Cortex of kidney (tissue), 1 donor: ENCODE measurements at places on chromosomes 3 and 15.

GRCh38 chr3:54928046-54928770 lies at the start of gene LRTM1:
Gene LRTM1 (minus strand): TSS chr3:54928059. CDS start chr3:54927911, 148 bp downstream.
- no peak for DNase-seq

DNA sequence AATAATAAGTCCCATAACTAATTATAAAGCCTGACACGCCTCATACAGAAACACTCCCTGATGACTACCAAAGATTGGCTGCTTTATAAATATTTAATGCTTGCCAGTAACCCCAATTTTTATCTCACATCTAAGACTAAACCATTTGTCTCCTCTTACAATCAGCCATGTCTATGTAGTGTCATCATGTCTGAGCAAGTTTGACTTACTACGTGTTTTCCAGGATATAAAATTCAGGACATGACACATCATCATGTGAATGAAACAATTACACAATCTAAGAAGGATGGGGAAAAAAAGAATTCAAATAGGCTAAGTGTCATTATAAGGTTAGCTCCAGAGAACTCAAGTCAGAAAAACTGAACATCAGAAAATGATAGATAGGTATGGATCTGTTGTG lies 208.7 kb downstream of the MECOM start:
- DNase-seq, result no peak

DNA sequence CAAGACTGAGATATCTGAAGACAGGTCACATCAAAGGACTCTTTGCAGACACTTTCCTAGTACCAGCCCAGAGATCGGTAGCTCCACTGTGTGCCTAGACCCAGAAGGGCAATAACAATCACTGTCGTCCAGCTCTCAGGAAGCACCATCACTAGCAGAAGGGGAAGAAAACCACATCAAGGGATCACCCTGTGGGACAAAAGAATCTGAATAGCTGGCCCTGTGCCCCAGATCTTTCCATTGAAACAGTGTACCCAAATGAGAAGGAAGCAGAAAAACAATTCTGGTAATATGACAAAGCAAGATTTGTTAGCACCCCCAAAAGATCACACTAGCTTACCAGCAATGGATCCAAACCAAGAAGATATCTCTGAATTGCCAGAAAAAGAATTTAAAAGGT lies 404.4 kb upstream of the NECTIN3 start:
- no peak for DNase-seq

DNA sequence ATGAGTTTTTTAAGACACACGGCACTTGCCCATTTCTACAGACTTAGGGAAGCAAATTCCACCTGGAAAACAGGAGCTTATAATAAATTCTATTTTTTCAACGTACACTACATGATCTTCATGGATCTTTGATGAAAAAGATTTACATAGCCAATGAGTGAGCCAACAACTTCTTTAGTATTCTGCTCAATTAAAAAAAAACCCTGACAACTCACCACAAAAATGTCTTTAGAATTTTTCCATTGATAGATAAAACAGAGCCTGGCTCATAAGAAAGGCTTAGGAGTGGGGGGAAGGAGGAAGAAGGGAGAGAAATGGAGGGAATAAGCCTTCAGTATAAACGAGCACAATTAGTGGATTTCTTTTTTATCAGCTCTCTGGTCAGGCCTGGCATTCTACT lies 126.7 kb downstream of the ATP10A start:
- no peak for DNase-seq

GRCh38 chr3:185758912-185759311 lies 65.9 kb downstream of the IGF2BP2 start:
- no peak for DNase-seq

DNA sequence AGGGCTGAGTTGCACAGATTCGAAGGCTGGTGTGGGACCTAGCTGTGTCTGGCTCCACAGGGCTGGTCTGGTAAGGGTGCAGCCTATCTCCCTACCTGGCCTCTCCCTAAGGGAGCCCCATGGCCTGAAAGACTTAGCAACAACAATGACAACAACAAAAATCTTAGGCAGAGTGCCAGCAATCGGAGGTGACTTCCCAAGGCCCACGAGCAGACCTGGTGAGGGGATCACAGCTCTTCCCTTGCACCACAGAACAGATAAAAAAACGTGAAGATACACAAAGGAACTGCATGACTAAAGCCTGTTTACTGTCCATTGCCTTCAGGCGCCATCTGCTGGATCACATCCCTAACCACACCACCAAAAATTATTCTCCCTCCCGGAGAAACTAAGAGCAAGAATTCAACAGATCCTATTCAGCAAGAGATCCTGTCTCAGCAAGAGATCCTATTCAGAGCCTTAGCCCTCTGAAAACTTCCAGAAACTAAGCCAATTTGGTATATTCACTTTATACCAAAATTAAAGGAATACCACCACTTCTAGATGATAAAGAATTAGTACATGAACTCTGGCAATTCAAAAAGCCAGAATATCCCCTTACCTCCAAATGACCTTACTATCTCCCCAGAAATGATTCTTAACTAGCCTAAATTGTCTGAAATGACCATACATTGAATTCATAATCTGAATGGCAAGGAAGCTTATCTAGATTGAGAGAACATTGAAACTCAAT lies 24.1 kb upstream of the OR5K4 start:
- DNase-seq, result no peak

DNA sequence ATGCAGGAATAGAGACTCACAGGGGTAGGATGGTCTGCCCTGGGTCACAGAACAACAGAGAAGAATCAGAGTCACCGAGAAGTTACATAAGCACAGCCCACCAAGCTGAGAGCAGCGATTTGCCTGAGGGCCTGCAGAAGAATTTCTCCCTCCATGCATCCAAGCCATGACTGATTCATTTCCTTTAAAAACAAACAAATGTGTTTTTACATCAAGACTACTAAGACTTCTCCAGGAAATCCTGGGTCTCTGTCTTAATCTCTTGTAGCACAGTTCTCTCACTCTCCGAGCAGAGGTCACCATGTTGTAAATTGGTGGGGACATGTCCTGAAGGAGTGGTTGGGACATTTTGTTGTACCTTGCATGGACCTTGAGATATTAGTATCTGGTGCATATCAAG lies 159.8 kb downstream of the THSD4 start:
- no peak for DNase-seq

- DNase-seq, result peak; percentile 38
Measured at GRCh38 chr3:119034256-119035013, at the start of gene IGSF11. Gene IGSF11 (minus strand): TSS chr3:119034846. CDS start chr3:119034582, 264 bp downstream.

DNA sequence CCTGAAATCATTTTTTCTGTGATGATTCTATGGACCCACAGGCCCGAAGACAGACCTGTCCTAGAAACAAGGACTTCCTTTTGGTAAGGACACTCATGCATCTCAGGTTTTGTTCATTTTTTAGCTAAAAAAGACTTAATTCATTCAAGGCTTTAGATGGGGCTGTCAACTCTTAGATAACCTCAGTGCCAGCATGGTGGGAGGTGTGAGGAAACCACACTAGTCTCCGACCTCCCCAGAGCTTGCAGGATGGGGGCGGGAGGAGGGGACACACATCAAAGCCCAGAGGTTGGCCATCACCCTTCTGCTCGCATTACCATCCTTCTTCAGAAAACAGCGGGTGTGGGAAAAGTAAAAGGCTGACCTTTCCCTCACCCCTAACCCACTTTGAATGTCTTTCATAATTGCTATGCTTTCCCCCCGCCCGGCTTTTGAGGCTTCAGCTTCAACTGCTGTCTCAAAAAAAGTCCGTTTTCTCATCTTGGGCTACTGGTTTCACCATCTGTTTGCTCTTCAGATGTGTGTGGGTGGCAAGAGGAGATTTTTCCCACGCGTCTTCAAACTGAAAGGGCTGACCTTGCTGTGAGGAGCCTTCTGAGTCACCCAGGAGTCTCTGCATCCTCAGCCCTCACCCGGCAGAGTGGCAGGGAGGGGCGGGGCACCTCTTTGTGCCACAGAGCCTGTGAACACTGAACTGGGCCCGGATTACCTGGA lies 27.6 kb upstream of the CXCR6 start:
- DNase-seq, result no peak

DNA sequence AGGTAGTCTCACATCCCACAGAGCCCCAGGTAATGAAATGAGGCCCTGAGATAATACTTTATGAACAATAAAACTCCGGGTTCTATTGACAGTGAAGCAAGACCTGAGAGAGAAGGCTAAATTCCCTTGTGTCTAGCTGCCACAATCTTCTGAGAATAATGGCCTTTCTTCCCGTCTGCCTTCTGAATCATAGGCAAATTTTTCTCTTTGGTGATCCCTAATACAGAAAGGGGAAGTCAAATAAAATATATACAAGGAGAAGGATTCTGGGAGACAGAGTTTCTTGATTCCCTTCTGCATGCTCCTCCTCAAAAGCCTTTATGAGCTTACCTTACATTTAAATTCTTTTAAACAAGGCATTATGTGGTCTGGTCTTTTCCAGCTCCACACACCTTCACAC lies 29.9 kb upstream of the CCR2 start:
- no peak for DNase-seq

GRCh38 chr15:56047354-56047753 lies 53.9 kb upstream of the NEDD4 start:
- no peak for DNase-seq

GRCh38 chr3:62604298-62604697 lies 230.9 kb upstream of the FEZF2 start:
- DNase-seq, result no peak

DNA sequence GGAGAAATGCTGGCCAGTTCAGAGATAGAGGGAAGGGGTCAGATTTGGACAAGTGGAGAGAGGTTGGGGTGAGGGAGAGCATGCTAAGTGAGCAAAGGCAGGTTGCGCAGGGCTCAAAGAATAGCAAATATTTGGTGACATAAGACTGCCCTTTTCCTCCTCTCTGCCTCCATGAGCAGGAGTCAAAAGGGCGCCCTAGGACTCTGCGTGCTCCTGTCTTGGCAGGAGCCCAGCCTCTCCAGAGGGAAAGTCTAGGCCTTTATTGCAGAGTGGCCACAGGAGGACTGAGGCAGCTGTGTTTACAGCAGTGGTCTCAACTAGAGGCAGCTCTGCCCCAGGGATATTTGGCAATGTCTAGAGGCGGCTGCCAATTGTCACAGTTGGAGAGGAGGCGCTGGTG lies 165.6 kb downstream of the FAM43A start:
- DNase-seq, result no peak

DNA sequence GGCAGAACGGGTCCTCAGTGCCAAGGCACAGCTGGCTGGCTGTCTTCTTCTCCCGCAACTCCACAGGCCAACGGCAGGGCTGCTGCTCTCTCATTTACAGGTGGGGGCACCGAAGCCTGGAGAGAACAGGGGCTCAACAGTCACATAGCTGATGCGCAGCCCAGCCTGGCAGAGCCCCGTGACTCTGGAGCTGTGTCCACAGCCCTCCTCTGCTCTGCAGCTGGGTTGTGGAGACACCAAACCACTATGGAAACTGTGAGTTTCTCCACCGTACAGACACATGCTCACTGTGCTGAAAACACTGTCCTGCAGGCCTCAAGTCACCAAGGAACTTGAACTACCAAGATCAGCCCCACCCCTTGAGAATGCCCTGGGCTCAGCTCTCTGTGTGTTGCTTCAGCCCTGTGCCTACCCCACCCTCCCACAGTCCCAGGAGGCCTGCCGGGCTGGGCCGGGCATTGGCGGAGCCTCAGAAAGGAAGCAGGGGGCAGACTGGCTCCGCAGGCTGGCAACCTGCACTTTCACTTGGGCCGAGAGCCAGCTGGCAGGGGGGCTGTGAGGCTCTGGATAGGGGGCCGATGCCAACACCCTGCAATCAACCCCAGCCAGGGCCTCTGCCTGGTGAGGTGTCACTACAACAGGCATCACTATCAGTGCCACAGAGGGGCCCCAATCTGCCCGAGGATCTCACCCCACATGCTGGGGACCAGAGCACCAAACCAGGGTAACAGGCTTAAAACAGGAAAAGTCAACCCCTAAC lies 113.7 kb upstream of the RPL32 start:
- DNase-seq, result no peak

DNA sequence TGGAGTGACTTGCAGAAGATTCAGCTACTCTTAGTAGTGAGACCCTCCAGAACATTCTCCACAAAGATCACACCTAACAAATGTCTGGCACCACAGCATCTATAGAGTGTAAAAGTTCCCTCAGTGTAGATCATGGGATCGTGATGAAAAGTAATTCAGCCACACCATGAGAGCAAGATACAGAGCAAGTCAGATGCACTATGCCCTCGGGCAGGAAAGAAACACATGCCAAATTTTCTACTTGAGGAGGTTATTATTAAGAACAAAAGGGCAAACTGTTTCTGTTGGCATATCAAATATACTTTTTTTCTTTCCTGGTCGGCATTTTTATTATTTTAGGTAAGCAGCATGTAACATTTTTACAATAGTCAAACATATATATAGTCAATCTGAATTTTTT lies 44.8 kb upstream of the SNTN start:
- no peak for DNase-seq

DNA sequence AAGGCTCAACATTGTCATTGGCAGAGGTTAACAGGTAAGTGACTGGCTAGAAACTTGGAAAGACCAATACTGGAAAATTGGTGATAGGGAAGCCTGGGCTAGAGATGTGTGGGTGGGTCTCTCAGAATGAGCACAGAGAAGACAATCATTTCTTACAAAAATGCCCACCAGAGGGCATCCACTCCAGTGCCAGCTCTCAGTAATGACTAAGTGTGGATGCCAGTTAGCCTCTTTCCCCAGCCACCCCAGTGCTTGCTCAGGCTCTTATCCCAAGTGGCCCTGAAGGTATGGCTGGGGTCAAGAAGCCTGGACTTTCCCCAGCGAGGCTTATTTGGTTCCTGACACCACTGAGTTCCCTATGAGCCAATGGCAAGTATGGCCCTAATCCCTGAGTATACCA lies 115.9 kb upstream of the ST8SIA2 start:
- DNase-seq, result no peak

DNA sequence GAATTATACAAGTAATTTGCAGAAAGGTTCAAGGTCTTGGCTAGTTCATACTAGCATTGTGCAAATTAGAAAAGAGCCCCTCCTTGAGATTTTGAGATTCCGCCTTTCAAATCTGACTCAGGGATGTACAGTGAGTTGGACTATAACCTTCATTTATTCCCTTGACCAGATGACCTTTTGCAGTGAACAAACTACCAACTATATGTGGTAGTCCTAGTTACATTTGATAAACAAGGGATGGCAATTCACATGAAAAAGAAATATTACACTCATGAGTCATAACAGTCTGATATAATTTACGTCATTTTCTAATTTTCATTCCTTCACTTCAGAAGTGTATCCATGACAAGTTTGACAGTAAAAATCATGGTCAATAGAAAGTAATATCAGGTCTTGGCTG lies 860.4 kb downstream of the ROBO1 start:
- no peak for DNase-seq

- no peak for DNase-seq
Measured at GRCh38 chr15:44231842-44232241, 36.8 kb upstream of the FRMD5 start.

GRCh38 chr3:171892457-171892856 lies 49.3 kb downstream of the TMEM212 start:
- no peak for DNase-seq

DNA sequence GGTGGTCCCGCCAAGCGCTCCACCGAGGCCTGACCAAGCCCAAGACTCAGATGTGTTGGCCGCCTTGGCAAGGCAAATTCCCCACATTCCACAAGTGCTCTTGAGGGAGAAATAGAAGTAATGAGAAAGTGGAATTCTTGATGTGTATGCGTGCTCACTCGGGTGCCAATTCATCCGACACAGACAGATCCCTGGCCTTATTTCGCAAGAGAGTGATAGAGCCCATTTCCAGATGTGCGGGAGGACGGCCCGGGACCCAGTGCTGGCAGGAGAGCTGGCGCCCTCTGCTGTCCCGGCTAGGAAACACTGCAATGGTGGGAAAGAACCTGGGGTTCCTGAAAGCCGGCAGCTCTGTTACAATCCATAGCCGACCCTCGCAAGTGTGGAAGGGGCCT lies 76.0 kb downstream of the HMG20A start:
- DNase-seq, result no peak

GRCh38 chr15:29859973-29860715 lies 37.9 kb upstream of the TJP1 start:
- no peak for DNase-seq
